ENCODE measurements at places on chromosomes 6 and 20.

DNA sequence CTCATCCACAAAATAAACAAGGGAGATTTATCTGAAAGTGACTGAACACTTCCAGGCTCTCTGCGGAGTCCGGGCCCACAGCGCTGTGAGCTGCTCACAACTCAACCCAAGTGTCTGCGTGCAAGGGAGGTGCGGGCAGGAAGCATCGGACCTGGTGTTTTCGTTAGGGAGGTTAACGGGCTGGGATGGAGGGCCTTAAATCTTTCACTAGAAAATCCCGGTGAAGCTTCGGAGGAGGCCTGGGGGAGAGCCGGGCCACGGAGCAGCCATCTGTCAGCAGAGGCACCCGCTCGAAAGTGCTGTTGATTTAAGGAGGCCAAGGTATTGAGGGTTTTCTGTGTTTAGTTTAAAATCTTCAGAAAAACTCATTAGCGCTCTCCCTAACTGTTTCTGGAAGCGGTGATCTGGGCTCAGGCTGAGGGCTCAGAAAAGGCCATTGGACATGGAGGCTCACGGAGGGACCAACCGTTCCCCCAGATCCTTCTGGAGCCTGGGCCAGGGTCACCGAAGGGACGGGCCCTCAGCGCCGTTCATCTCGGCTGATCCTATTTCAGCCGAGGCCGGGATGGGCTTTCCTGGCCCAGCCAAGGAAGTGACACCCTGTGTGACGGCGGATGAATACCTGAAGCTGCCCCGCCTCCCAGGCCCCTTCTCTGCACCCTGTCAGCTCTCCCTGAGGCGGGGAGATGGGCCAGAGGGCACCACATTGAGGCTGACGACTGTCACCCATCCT, 20.7 kb downstream of the GATA5 start:
- DNase-seq: no peak

GRCh38 chr20:55009066-55009465, 533.7 kb downstream of the DOK5 start:
- DNase-seq: peak; percentile 46

GRCh38 chr20:47146686-47147085, 209.8 kb downstream of the ZMYND8 start:
- no peak for DNase-seq

GRCh38 chr6:113359155-113360140, 497.7 kb upstream of the MARCKS start:
- DNase-seq: no peak

DNA sequence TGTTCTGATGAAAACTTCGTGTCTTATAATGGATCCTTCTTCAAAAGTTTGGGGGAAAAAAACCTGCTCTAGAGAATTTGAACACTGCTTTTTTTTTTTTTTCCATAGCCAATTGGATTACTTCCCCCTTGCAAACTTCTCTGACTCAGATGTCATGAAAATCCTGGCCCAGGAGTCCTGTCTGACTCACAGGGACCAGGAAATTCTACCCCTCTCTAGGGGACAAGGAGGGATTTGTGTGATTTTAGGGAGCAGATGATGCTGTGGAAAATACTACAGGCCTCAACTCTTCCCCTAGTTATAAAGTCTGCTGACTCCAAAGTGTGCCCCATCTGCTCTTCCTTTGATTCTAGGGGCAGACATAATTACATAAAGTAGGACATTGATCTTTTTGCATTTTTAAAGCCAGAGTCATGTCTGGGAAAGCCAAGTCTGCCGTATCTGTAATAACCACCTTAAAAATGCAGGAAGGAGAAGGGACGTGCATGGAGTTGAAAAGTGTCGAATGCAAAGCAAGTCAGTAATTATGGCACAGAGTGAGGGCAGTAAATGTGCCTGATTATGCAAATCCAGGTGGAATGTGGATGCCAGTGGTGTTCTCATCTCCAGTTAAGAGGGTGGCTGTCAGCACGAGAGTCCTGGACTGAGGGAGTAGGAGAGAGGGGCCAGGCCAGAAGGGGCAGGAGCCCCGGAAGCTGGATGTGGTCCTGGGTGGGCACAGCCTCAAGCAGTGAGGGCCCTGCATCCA, 144.3 kb upstream of the SULF2 start:
- DNase-seq: no peak

- DNase-seq: no peak
Observed at GRCh38 chr6:74676906-74677305, 528.9 kb downstream of the COL12A1 start.

DNA sequence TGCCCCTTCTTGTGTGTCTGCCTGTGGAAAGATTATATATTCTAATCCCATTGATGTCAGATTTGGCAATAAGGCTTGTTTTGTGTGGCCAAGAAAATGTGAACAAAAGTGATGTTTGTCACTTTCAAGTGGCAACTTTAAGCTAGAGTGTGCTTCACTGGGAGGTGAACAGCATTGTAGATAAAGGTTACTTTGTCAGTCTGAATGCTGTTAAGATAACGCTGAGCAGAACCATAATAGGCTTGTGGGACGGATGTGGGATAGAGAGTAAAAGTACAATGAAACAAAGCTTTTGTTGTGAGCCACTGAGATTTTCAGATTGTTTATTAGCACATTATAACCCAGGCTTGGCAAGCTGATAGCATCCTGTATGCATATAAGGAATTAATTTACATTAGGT, 303.8 kb upstream of the MAN1A1 start:
- no peak for DNase-seq

- no peak for DNase-seq
Observed at GRCh38 chr20:59645761-59646171, 41.4 kb downstream of the PHACTR3 start.

- DNase-seq: no peak
Observed at GRCh38 chr6:55957961-55958422, 82.6 kb upstream of the BMP5 start.

- DNase-seq: no peak
Observed at GRCh38 chr6:163789199-163789810, 374.8 kb downstream of the QKI start.

DNA sequence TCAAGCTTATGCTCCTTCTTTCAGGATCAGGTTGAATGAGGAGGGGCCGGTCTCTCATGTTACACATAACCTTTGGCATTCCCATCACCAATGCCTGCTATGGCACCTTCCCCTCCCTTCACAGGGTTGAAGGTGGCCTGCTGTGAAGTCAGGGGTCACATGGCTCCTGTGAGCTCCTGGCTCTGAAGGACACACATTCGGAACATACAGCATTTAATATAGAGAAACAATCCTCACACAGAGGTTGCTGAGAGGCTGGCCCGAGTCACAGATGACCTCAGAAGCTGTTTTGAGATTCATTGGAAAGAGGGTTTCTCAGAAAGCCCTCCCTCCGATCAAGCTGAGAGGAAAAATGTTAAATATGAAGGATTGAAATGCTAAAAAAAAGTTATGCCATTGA, 82.1 kb downstream of the PSMG4 start:
- no peak for DNase-seq

GRCh38 chr20:53582574-53583351, 10.9 kb downstream of the ZNF217 start:
- no peak for DNase-seq

- no peak for DNase-seq
Observed at GRCh38 chr20:38523697-38524096, 51.1 kb downstream of the RALGAPB start.

- DNase-seq: no peak
Observed at GRCh38 chr6:33799454-33800113, 4.2 kb downstream of the MLN start.

GRCh38 chr6:17313971-17314370, 32.8 kb downstream of the RBM24 start:
- no peak for DNase-seq

DNA sequence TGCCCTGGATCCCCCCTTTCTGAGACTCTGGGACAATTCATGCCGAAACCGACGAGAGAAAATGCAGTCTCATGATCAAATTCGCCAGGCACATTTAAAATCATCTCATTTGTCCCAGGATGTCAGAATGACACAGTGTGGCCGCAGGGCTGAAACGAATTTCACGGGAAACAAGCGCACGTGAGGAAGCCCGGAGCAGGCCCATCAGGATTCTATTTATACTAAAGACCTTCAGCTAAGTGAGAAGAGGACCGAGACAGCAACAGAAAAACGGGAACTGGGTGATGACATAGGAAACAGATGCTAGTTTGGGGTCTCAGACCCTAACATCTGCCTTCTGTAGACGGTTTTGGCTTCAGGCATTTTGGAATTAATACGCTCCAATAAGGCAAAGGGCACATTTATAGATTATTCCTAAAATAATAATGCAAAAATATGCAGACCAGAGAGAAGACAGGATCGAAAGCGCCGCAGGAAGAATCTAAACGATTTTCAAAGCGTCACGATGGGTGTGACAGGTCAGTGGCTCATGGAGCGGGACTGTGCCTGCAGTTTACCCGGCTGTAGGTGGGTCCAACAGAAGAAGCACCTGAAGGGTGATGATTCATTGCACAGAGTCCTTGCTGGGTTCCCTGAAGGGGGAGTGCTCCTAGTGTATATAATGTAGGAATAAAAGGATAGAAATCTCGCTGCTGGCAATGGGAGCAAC, 80.8 kb upstream of the MPC1 start:
- no peak for DNase-seq

GRCh38 chr20:20405623-20406022, 37.7 kb downstream of the INSM1 start:
- no peak for DNase-seq

GRCh38 chr20:6711951-6712649, 55.4 kb upstream of the BMP2 start:
- no peak for DNase-seq

- no peak for DNase-seq
Observed at GRCh38 chr20:60361761-60362395, 403.7 kb downstream of the CDH26 start.

DNA sequence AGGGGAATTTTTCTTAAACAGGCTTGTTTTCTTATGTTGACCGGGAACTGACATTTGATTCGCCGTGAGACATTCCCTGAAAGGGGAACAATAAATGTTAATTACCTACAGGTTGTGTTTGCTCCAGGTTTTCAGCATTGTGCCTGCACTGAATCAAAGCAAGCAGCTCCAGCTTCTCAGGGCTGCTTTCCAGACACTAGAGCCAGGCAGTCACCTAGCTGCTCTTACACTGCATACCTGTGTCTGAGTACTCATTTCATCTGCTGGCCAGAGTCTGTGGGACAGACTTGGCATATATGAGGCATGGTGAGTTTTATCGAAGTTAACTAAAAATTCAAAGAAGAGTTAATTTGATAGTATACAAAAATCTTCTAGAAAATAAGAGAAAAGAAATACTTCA, 951.8 kb upstream of the MAP3K7 start:
- no peak for DNase-seq

GRCh38 chr6:125930765-125931418, 25.7 kb upstream of the HINT3 start:
- DNase-seq: no peak

DNA sequence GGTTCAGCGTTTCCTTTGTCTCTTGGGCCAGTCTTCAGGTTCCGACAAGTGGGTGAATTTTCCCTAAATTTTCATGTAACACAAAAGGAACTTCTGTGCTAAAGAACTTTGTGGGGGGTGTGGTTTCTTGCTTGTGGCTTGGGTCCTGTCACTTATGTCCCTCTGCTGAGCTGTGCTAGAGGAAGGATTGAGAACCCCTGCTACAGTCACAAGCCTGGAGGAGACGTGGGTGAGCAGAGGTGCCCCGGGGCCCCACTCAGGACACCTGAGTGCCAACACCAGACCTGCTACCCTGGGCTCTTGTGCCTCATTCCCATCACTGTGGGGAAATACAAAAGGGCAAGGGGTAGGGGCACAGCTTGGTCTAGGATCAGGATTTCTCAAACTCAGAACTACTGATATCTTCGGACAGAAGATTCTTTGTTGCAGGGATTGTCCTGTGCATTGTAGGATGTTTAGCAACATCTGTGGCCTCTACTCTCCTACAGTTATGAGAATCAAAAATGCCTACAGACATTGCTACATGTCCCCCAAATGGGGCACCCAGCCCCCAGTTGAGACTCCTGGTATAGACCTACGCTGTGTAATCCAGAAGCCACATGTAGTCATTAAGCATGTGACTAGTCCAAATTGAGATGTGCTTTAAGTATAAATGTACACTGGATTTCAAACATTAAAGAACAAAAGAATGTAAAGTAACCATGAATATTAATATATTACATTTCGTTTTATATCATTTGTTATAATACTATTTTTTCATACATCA, 128.7 kb downstream of the LY86 start:
- no peak for DNase-seq

- DNase-seq: no peak
Observed at GRCh38 chr20:50866036-50866685, 65.1 kb downstream of the ADNP start.

GRCh38 chr6:34145161-34146020, 496 bp downstream of the GRM4 start:
- peak; percentile 65 for DNase-seq

- DNase-seq: no peak
Observed at GRCh38 chr20:958936-959815, 42.9 kb downstream of the RSPO4 start.

DNA sequence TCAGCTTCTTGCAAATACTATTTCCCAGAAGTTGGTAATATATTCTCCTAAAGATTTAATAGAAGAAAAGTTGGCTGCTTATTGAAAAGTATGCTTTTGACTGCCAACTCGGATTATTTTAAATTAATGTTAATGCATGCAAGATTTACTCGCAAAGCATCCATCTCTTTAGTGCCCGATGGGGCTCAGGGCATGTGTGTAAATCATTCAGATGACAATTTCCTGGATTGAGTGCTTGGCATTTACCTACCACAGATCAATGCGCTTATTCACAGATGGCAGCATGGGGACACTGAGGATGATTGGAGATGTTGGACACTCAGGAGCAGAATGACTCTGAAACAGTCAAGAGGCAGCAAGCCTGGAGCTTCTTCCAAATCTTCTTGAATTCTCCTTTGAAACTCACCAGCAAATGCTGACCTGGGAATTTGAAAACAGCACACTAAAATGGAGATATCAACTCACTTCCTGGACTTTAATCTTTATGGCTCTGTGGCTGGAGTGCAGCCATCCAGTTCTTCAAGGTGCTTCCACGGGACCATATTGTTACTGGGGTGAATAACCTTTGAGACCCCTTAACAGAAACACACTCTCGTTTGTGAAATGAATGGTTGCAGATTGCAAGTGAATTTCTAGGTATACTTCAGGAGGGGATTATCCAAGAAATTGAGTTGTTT, 34.1 kb upstream of the TIAM2 start:
- DNase-seq: no peak

GRCh38 chr20:58481481-58482021, 33.6 kb downstream of the APCDD1L start:
- no peak for DNase-seq

- DNase-seq: peak; percentile 21
Observed at GRCh38 chr6:21914121-21914973, 320.8 kb downstream of the SOX4 start.

GRCh38 chr6:30489081-30490025, at the start of gene HLA-E:
Gene HLA-E, plus strand, starts transcription at chr6:30489509. Its CDS starts 23 bp downstream, at chr6:30489532.
- peak; percentile 2 for DNase-seq

DNA sequence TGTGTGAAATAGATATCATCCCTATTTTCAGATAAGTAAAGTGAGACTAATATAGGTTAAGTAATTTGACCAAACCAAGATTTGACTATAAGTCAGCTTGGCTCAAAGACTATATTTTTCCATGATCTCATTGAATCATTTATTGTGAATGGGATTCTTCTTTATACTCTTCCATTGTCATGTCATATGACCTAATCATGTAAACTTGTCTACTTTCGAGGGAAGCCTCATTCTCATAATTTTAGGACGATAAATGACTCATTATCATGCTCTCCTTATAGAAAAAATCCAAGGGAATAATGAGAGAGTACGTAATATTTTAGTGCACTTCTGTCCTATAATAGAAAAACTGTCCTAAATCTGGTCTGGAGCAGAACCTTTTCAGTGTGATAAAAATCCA, 40.9 kb upstream of the CCN6 start:
- DNase-seq: no peak

Data from COR-L47 (cell line).